GM04503 (cell line): ENCODE measurements at places on chromosomes 6 and 20.

- DNase-seq: no peak
Observed at GRCh38 chr20:19114410-19114809, 98.0 kb upstream of the SLC24A3 start.

DNA sequence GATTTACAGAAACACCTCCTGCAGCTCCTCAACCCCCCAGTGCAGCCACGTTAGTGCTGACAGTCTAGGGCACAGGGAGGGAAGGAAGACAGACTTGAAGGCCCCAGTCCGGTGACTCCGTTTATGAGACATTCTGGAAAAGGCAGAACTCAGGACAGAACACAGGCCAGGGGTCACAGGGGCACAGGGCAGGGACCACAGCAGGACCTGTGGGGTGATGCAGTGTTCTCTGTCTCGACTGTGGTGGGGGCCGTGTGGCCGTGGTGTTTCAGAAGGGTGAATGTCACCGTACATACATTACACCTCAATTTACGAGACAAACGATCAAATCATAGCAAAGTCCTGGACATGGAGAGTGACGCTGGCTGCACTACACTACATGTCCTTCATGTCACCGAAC lies 11.3 kb downstream of the BHLHE23 start:
- no peak for DNase-seq

- DNase-seq: no peak
Observed at GRCh38 chr20:22382742-22383141, 201.6 kb downstream of the FOXA2 start.

- DNase-seq: no peak
Observed at GRCh38 chr20:23639490-23639958, 1.8 kb upstream of the CST3 start.

GRCh38 chr6:136696783-136697364 lies 95.4 kb downstream of the MAP3K5 start:
- no peak for DNase-seq

DNA sequence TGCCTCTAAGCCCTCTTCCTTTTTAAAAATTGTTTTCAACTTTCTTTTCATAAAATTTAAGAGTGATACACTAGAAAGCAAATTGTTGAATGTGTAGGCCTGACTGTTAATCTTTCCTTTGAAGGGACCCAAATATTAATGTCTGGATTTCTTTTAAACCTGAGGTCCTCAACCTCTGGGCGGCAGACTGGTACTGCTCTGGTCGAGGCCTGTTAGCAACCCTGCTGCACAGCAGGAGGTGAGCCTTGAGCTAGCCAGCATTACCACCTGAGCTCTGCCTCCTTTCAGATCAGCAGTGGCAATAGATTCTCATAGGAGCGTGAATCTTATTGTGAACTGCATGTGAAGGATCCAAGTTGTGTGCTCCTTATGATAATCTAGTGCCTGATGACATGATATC lies 191.2 kb downstream of the MANEA start:
- DNase-seq: no peak

DNA sequence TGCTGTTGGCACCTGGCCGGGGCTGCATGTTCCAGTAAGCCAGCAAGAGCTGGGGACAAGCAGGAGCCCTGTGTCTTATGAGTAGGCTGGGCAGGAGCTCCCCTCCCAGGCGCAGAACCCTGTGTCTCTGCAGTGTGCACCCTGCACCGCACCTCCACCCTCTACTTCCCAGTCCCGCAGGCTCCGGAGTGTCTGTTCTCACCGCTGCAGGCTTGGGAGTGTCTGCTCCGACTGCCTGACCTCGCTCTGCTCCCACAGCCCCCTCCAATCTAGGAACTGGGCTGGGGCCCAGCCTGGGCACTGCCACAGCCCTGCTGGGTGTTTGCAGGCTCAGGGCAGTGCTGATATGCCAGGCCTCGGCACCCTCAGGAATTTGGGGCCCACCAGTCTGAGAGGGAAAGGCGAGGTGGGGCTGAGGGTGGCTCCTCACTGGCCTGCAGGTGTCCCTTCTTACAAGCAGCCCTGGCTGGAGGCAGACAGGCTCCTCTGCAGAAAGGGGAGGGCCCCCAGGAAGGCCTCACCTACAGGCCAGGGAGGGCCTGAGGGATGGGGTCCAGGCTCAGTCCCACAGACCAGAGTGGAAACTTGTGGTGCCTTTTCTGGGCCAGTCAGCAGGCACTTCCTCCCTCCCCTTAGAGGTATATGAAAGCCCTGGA lies 871.6 kb upstream of the GJE1 start:
- no peak for DNase-seq
